ENCODE measurements at places on chromosomes 16 and 17. TPM values are rescaled to one million over a fixed set of nuclear protein-coding genes. Genes with fewer than 3 reads are reported as not detected.

The KLHL10 gene
- total RNA-seq = not detected

DNA sequence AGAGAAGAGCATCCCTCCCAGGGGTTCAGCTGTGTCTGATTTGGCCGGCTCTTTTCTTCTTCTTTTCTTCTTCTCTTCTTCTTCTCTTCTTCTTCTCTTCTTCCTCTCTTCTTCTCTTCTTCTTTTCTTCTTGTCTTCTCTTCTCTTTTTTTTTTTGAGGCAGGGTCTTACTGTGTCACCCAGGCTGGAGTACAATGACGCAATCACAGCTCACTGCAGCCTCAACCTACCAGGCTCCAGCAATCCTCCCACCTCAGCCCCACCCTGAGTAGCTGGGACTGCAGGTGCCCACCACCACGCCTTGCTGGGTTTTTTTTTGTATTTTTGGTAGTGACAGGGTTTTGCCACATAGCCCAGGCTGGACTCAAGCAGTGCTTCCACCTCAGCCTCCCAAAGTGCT lies 266.0 kb downstream of the SNX29 start:
- ATAC-seq = no peak

- ATAC-seq = no peak
Measured at GRCh38 chr16:57800200-57801097, 1.8 kb downstream of the KIFC3 start.

The LRRC37A gene
- 1.8 TPM for total RNA-seq

DNA sequence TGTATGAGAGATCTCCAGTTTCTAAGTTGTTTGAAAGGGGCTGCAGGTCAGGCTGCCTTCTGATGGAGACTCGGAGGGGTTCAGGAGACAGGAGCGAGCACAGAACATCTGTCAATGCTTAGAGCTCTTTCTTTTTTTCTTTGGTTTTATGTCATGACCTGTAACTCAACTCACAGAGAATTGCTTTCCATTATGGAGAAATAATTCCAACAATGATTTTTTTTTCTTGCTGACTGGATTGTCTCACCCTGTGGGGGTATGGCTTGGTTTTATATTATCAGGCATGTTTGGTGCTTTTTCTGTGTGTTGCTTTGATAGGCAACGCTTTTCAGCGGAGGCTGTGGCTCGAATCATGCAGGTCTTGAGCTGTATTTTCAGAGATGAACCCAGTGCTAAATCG lies 10.7 kb upstream of the KCNJ2 start:
- ATAC-seq = no peak

DNA sequence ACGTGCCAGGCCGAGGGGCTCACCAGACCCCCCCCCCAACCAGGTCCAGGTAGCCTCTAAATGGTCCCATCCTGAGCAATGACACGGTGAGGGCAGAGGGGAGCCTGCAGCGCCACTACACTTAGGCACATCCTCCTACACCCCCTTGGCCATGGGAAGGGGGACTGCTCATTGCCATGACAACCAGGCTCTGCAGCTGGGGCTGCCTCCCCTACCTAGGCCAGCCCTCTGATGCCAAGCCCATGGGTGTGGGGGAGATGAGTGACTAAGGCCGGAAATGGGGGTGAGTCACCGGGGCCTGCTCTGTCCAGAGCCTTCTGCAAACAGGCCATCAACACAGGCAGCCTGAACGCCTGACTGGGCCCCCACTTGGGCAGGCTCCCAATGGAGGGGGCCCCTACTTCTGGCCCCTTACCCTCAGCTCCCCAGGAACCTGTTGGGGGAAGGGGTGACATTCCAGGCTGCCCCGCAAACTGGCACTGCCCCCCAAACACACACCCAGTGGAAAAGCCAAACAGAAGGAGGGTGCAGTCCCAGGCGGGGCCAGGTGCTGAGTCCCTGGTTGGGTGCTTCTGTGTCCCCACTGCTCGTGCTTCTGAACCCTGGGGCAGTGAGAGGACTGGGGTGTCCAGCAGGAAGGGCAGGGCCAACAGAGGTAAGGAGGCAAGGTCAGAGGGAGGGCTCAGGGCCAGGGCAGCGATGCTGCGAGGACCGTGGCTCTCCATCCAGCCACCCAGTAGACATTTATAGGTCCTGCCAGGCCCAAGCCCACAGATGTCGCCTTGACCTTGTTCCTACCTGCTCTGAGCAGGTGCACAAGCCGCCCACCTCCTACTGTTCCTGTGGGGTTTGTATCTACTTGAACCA lies 8.2 kb downstream of the PLCD3 start:
- peak; percentile 97 for ATAC-seq

The IGFALS gene
- total RNA-seq = 0.13 TPM

- no peak for ATAC-seq
Measured at GRCh38 chr16:17225541-17225940, 245.2 kb downstream of the XYLT1 start.

- no peak for ATAC-seq
Measured at GRCh38 chr17:13073018-13073417, 55.2 kb upstream of the ELAC2 start.

DNA sequence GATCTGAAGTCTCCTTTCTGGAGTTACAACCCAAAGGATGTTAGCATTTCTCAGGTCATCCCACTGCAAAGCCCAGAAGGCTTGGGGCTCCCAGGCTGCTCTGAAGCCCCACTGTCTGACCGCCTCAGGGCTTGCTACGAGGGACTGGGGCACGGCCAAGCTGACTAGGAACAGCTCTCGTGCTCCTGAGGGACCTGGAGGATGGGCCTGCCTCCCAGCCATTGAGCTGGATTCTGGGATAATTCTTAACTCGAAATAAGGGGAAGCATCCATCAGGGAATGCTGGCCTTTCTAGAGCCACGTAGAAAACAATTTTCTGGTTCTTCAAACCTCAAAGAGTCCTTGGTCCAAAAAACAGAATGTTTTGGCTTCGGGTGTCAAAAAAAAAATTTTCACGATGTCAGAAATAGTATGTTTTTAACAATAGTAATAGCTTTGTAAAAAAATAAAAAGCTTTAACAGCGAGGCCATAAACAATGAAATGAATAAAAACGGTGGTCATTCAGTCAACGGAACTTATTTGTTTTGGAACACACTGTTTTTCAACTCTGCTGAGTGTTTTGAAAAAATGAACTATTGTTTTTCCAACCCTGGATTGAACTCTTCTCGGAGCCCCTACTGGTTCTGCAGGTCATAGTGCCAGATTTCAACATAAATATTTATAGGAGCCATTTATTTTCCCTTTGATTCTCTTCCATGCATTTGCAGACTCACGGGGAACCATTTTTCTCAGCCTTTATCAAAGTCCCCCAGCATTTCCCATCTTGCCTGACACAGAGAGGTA lies 16.4 kb upstream of the HERPUD1 start:
- no peak for ATAC-seq

The B3GNT9 gene
- total RNA-seq = 12.3 TPM

DNA sequence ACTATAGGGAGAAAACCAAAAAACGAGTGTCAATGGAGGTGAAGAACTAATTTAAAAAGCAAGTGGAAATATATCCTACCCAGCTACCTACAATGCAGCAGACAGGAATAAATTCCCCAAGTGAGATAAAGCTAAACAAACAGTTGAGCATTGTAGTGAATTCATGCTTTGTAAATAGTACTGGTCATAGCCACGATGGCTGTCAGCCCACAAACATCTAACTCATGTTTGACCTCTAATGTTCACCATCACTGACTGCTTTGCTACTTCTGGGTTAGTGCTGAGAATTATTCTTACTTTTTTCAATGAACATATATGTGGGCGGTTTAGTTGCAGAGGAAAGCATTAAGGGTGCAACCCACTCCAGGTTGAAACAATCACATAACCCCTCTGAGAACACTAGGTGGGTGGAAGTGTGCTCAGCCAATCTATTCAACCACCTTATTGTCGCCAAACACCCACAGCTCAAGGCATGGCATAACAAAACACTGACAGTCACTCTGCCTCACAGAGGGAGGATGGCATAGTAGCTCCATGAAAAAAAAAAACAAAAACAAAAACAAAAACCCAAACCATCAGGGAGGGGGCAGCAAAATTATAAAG lies 264.1 kb downstream of the ZFHX3 start:
- ATAC-seq = peak; percentile 42

GRCh38 chr17:82092628-82092994 lies 5.4 kb downstream of the FASN start:
- no peak for ATAC-seq

DNA sequence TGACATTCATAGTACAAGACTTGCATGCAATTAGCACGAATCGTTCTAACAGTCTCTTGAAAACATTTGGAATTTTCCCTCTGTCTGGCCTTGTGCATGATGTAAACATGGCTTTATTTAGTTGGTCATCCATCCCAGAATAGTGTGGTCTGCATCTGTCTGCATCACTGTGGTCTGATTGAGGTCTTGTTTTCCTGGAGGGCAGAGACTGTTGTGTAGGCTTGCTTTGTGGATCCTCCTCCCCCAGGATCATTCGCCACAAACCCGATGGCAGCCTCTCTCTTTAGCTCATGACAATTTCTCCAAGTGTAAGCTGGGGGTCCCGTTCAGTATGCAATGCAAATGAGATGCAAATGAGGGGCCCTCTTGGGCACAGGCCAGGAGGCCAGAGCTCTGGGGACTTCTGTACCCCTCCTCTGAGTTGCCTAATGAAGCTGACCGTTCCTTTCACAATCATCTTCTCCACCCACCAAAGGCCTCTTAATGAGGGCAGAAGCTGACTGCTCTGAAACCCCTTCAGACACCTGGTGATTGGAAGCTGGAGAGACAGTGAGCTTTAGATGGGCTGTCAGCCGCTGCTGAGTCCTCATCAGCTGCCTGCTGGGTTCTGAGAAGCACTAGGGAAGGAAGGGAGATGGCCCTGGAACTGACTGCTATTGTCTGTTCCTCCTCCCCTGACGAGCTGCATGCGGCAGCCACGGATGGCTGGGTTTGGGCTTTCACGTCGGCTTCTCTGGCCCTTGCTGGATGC lies 201.2 kb upstream of the CACNG3 start:
- ATAC-seq = no peak

GRCh38 chr17:17494870-17495535 lies 1.2 kb downstream of the RASD1 start:
- no peak for ATAC-seq

The EFTUD2 gene
- total RNA-seq = 215 TPM

- no peak for ATAC-seq
Measured at GRCh38 chr17:40112191-40112711, 9.5 kb upstream of the MSL1 start.

DNA sequence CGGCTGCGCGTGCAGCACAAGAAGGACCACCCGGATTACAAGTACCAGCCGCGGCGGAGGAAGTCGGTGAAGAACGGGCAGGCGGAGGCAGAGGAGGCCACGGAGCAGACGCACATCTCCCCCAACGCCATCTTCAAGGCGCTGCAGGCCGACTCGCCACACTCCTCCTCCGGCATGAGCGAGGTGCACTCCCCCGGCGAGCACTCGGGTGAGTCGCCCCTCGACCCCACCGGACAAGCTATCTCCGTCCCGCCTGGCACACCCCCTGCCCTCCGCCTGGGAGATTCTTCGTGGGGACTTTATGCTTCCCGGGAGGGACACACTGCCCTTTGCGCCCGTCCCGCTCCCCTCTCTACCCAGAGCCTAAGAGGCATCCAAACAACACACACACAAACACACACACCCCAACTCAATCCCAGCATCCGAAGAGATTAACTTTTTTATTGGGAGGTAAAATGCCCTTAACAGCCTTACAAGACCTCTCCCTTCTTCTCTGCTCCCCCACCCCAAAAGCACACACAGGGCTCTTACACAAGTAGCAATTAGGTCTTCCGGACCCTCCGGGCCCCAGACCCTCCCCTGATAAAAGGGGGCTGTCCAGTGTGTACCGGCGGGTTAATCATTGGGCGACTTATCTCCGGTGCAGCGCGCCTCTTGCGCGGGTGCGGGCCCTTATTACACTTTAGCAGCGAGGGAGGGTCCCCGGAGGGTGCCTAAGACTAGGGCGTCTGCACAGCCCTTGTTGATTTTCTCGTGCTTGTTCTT lies 2.1 kb downstream of the SOX9 start:
- no peak for ATAC-seq

DNA sequence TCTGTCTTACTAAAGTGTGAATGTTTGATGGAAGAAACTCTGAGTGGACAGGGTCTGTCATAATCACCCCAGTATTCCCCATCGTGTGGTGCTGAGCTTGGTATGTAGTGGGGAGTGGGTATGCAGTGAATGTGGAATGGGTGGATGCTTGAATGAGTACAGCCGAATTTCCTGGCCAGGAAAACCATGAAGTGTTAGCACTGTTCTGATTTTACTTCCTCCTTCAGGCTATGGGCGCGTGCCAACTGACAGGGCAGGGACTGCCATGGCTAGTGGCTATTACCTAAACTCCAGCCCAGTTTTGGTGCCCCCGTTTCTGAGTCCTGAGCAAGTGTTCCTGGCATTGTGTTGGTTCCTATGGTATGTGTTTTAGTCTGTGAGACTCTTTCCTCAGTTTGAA lies 48.6 kb downstream of the PRKCA start:
- no peak for ATAC-seq

GRCh38 chr16:52837251-52837650 lies 215.4 kb downstream of the CHD9NB start:
- ATAC-seq = no peak

GRCh38 chr17:36657763-36658490 lies 56.5 kb downstream of the MRM1 start:
- peak; percentile 34 for ATAC-seq

- no peak for ATAC-seq
Measured at GRCh38 chr17:41777157-41777573, 9.3 kb downstream of the JUP start.

GRCh38 chr16:31568577-31569359 lies 41.1 kb downstream of the AHSP start:
- ATAC-seq = peak; percentile 38

GRCh38 chr16:22813948-22814710 lies at the start of gene HS3ST2:
Gene HS3ST2, plus strand, starts transcription at chr16:22814162. Its CDS starts 449 bp downstream, at chr16:22814611.
- ATAC-seq = no peak

DNA sequence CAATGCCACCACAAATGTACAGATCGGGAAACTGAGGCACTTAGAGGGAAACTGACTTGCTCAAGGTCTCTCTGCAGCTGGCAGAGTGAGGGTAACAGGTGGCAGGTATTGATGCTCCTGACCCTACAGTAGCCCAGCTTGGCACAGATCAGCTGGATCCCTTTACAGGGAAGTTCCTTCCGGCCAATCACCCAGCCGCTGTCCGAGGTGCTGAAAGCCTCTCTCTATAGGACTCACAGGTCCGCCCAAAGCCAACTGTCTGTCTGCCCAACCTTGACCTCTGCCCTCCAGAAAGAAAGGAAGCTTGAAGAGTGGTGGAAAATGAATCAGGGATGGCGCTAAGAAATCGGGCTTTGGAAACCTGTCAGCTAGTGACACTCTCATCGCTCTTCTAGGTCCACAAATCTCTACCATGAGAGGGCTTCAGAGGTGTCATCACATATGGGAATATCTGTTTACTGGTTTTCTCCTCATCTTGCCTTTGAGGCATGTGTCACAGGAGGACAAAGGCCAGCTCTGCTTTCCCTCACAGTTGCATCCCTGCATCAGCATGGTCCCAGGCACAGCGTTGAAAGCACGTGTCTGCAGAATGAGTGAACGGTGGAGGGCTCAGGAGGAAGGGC lies 246.2 kb downstream of the KATNIP start:
- ATAC-seq = no peak

The SRL gene
- not detected for total RNA-seq
